Liver (tissue), 10 donors: ENCODE measurements at places on chromosomes 3 and 15. TPM values are rescaled to one million over a fixed set of nuclear protein-coding genes. Genes with fewer than 3 reads are reported as not detected.

SLC24A5 gene
- not detected for polyA plus RNA-seq

- peaks cover 34% of the 10 kb centered on the region for H3K36me3 ChIP-seq
- H3K4me1 ChIP-seq, result peaks cover 18% of the 10 kb centered on the region
- no peak overlapping the region for H3K27ac ChIP-seq
- no peaks in the 10 kb centered on the region for H3K27me3 ChIP-seq
- no peak overlapping the region for H3K4me3 ChIP-seq
These were observed 14.1 kb downstream of the TEX264 start for GRCh38 chr3:51684971-51685751.

PRSS50 gene
- polyA plus RNA-seq, result not detected

DNA sequence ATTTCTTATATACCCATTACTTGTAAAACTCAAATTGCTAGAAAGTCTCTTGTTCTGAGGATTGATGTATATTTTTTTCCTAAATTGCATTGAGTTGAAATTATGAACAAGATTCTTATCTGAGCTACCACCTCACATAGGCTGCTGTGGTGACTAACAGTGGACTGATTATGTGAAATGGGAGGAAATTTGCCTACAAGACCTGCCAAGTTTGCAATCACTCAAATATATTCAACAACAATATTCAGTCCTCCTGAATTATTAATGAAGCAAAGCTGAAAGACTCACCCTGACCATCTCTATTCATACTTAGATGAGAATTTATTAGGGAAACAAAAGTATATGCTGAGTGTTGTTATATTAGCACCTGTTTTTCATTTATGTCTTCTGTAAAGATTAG, 412.6 kb upstream of the SEMA6D start:
- H3K27ac ChIP-seq, result no peak overlapping the region
- no peak overlapping the region for H3K4me3 ChIP-seq
- no peak for DNase-seq
- H3K4me1 ChIP-seq, result no peaks in the 10 kb centered on the region
- no peaks in the 10 kb centered on the region for H3K36me3 ChIP-seq

DNA sequence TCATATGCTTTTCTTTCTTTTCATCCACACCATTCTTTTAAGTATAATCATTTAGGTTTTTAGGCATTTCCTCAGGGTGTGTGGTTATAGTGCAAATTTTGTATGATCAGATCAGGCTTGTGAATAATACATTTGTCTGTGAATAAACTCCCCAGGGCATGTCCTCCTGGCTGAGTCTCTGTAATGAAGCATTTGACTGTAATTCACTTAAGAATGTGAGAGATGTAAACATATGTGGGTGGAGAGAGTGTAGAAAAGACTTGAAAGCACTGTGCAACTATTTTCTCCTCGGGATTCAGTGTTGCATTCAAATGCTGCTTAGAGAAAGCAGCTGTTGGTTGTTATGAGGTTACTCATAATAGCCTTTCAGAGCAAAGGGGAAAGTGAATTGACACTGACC, 996.5 kb downstream of the TUSC7 start:
- H3K36me3 ChIP-seq, result no peaks in the 10 kb centered on the region
- H3K4me3 ChIP-seq, result no peak overlapping the region
- H3K27ac ChIP-seq, result no peak overlapping the region
- peaks cover 4% of the 10 kb centered on the region for H3K27me3 ChIP-seq
- H3K4me1 ChIP-seq, result no peaks in the 10 kb centered on the region

DNA sequence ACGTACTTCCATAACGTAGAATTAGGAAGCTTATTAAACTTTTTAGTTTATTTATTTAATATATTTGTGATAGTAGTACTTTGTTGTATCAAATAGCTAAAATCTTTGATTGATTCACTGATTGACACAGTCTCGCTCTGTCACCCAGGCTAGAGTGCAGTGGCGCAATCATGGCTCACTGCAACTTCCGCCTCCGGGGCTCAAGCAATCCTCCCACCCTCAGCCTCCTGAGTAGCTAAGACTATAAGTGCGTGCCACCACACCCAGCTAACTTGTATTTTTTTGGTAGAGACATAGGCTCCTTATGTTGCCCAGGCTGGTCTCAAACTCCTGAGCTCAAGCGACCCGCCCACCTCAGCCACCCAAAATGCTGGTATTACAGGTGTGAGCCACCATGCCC, 5.7 kb downstream of the APH1B start:
- no peak overlapping the region for H3K27ac ChIP-seq
- H3K4me3 ChIP-seq, result no peak overlapping the region
- H3K27me3 ChIP-seq, result no peaks in the 10 kb centered on the region
- H3K4me1 ChIP-seq, result no peaks in the 10 kb centered on the region

OR5K2 gene
- not detected for polyA plus RNA-seq

VGLL3 gene
- polyA plus RNA-seq, result 0.08 TPM

DNA sequence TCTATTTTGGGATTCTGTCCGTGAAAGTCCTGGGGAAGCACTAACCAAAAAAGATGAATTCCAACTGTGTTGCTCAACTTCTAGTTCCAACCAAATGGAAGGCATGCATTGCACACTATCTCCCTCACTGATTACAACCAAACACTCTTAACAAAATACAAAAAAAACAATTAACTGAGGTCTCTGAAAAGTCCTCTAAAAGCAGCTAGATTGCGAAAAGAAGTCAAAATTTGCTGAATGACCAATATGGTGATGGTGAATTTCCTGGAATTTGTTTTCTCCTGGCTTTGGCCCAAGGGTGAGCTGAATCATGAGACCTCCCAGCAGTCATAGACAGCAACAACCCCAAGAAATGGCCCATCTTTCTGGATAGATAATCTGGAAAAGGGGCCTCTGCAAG, 28.3 kb downstream of the CYP19A1 start:
- no peak overlapping the region for H3K27ac ChIP-seq
- no peak overlapping the region for H3K4me3 ChIP-seq
- no peak for DNase-seq
- no peaks in the 10 kb centered on the region for H3K27me3 ChIP-seq

- H3K27me3 ChIP-seq, result no peaks in the 10 kb centered on the region
- no peak overlapping the region for H3K4me3 ChIP-seq
- no peak overlapping the region for H3K27ac ChIP-seq
- no peaks in the 10 kb centered on the region for H3K4me1 ChIP-seq
- DNase-seq, result no peak
These were observed 141.4 kb downstream of the TFG start for GRCh38 chr3:100850701-100851100.

GRCh38 chr15:68783226-68784058, 37.3 kb downstream of the ANP32A start:
- DNase-seq, result peak; percentile 74
- no peak overlapping the region for H3K4me3 ChIP-seq
- H3K36me3 ChIP-seq, result peaks cover 13% of the 10 kb centered on the region
- H3K27me3 ChIP-seq, result no peaks in the 10 kb centered on the region
- H3K4me1 ChIP-seq, result no peaks in the 10 kb centered on the region

- no peaks in the 10 kb centered on the region for H3K4me1 ChIP-seq
- H3K27me3 ChIP-seq, result no peaks in the 10 kb centered on the region
- no peak for DNase-seq
- H3K4me3 ChIP-seq, result no peak overlapping the region
- H3K27ac ChIP-seq, result no peak overlapping the region
- peaks cover 29% of the 10 kb centered on the region for H3K36me3 ChIP-seq
These were observed 21.9 kb downstream of the IDH3A start for GRCh38 chr15:78170848-78171773.

DNA sequence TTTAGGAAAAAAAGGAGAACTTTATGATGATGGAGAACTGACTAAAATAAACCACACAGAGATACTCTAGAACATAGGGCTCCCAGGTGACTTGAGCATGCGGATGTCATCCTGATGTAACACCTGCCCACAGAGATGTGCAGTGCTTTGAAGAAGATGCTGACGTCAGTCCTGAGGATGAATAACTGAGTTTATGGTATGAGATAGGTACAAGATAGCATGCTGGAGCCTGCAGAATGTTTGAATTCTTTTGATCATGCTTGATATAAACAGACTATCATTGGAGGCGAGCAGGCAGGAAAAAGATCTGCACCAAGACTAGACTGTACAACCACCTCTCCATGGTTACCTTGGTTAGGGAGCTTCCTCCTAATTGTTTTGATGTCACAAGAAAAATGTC, 12.4 kb downstream of the CCR4 start:
- DNase-seq, result no peak
- no peaks in the 10 kb centered on the region for H3K36me3 ChIP-seq
- no peaks in the 10 kb centered on the region for H3K27me3 ChIP-seq
- H3K27ac ChIP-seq, result no peak overlapping the region
- no peak overlapping the region for H3K4me3 ChIP-seq

- no peak for DNase-seq
- H3K4me3 ChIP-seq, result peak overlapping the region; percentile 37
- no peaks in the 10 kb centered on the region for H3K36me3 ChIP-seq
- peaks cover 10% of the 10 kb centered on the region for H3K27me3 ChIP-seq
These were observed 955 bp downstream of the CDCP1 start for GRCh38 chr3:45145223-45145622.

DNA sequence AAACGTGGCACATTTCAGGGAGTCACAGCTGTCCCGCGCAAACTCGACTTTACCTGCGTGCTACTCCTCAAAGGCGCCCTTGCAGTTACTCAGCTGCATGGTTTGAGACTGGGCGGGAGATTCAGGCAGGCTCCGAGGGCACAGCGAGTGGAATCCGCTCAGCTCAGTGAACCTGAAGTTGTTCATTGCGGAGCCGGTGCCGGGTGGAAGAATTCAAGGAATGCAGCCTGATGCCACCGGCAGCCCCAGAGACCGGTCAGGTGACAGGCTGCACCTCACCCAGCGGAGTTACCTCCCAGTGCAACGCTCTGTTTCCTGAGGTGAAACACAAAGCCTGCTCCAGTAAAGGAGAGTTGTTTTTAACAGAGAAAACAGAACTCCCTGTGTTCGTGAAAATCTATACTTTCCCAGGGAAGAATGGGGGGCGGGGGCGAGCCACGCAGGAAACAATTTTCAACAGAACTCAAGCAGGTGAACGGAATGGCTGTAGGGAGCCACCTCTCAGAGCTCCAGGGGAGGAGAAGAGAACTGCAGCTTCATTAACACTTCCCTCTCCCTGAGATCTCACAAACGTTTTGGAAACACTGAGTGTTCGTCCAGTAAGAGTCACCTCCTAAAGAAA, 3.8 kb downstream of the VEPH1 start:
- H3K27ac ChIP-seq, result no peak overlapping the region
- H3K4me3 ChIP-seq, result peak overlapping the region; percentile 46
- peaks cover 9% of the 10 kb centered on the region for H3K4me1 ChIP-seq
- H3K27me3 ChIP-seq, result no peaks in the 10 kb centered on the region
- no peaks in the 10 kb centered on the region for H3K36me3 ChIP-seq
- no peak for DNase-seq

DNA sequence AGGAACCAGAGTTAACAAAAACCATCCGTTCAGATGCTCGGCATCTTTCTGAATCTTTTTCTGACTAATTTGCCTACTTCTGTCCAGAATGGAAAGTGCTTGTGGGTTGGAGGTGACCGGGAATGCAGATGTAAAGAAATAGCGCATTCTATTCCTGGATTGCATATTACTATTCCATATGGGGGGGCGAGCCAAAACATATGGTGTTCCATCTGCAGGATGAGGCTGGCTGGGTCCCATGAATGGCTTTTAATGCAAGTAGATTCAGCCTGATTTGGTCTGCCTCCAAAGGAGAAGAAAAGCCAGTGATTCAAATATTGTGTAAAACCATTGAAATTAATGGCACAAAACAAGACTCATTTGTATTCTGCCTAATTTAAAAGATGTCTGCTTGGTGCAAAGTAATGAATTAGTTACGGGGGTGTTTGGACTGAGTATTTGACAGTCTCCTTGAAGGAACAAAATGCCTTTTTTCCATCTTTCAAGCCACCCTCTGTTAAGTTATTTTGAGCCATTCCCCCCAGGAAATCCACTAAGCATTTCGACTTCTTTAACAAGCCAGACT, 99.0 kb downstream of the ST8SIA2 start:
- no peak overlapping the region for H3K4me3 ChIP-seq
- H3K27ac ChIP-seq, result no peak overlapping the region
- H3K27me3 ChIP-seq, result no peaks in the 10 kb centered on the region
- no peaks in the 10 kb centered on the region for H3K4me1 ChIP-seq

DNA sequence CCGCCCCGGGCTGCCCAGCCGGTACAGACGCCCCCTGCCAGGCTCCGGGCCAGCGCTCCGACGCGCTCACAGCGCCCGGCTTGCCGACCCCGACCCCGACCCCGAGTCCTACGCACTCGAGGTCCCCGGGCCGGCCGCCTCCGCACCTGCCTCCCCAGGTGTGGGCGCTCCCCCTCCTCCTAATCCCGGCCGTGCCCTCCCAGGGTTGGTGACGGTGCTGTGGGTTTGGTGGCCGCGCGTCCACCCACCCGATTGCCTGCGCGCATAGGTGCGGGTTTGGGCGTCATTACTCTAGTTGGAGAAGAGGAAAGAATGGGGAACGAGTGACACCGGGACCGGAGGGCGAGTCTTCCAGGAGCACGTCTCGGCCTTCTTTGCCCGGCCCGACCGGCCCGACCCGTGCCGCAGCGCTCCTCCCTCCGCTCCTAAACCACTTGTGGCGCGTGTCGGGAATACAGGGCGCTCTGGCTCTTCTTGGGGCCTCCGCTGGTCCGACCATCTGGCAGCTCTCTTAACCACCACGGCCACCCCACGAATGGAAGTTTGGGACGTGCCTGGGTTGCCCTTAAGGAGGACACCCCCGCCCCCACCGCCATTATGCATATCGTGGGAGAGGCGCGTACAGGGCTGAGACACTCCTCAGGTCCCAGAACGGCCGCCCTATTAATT, 810 bp upstream of the THRB start:
- no peaks in the 10 kb centered on the region for H3K36me3 ChIP-seq
- peak overlapping the region; percentile 87 for H3K4me3 ChIP-seq
- DNase-seq, result peak; percentile 49
- peaks cover 9% of the 10 kb centered on the region for H3K4me1 ChIP-seq
- H3K27me3 ChIP-seq, result no peaks in the 10 kb centered on the region
- H3K27ac ChIP-seq, result peak overlapping the region; percentile 100

- no peak for DNase-seq
- H3K27me3 ChIP-seq, result no peaks in the 10 kb centered on the region
- H3K36me3 ChIP-seq, result no peaks in the 10 kb centered on the region
- H3K4me1 ChIP-seq, result no peaks in the 10 kb centered on the region
These were observed 12.1 kb upstream of the OXSR1 start for GRCh38 chr3:38153221-38153620.

- H3K36me3 ChIP-seq, result peaks cover 3% of the 10 kb centered on the region
- no peak overlapping the region for H3K27ac ChIP-seq
- no peak for DNase-seq
- no peaks in the 10 kb centered on the region for H3K4me1 ChIP-seq
- H3K27me3 ChIP-seq, result no peaks in the 10 kb centered on the region
- no peak overlapping the region for H3K4me3 ChIP-seq
These were observed 69.6 kb downstream of the CGNL1 start for GRCh38 chr15:57445872-57446271.

EOGT gene
- polyA plus RNA-seq, result 2.6 TPM

- no peaks in the 10 kb centered on the region for H3K36me3 ChIP-seq
- H3K4me1 ChIP-seq, result peaks cover 3% of the 10 kb centered on the region
- DNase-seq, result no peak
- no peak overlapping the region for H3K4me3 ChIP-seq
These were observed 14.6 kb downstream of the OCA2 start for GRCh38 chr15:28084547-28084946.
